ENCODE measurements at places on chromosomes 1 and 21. TPM values are rescaled to one million over a fixed set of nuclear protein-coding genes. Genes with fewer than 3 reads are reported as not detected.

Gene DYNLT5
- not detected for total RNA-seq

DNA sequence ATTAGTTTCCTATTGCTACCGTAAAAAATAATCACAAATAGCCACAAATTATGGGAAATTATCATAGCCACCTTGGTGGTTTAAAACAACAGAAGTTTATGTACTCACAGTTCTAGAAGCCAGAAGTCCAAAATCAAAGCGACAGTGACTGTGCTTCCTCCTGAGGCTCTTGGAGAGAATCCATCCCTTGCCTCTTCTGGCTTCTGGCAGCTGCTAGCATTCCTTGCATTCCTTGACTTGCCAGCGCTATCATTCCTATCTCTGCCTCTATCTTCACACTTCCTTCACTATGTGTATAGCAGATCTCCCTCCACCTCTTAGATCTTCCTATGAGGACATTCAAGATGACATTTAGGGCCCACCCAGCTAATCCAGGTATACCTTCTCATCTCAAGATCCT, 180.1 kb upstream of the USP25 start:
- DNase-seq, result no peak

DNA sequence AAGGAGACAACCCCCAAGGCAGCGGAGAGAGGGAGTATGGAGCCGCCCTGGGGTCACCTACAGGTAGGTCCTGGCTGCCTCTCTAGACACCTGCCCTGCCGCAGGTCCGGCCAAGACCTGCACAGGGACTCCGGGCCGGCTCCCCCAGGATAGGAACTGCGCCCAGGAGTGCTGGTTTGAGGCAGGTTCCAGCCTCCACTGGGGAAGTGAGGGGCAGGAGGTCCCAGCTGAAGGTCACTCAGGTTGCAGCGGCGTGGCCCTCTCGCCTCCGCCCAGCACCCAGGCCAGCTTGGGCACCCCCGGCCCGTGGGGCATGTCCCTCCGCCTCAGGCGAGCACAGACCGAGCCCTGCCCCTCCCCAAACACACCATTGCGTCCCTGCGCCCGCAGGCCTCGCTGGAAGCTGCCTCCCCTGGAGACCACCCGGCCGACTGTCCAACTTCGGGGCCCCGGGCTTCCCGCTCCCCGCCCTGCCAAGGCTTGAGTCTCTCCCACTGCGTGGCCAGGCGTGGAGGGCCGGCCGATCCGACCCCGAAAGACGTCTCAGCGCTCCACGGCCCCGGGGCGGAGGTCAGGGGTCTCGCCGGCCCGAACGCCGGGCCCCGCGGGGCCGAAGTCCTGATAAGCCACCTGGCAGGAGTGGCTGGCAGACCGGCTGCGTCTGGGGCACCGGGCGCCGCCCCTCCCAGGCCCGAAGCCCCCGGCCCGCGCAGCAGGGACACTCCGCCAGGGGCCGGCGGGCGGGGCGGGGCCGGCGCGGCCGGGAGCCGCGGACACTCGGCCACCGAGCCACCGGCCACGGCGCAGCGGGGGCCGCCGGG, 1.4 kb upstream of the SKI start:
- no peak for DNase-seq

- DNase-seq, result no peak
Measured at GRCh38 chr1:54326543-54327385, 79.4 kb downstream of the SSBP3 start.

Gene SASS6
- total RNA-seq, result 2.8 TPM

Gene GIPC2
- total RNA-seq, result under 0.01 TPM

DNA sequence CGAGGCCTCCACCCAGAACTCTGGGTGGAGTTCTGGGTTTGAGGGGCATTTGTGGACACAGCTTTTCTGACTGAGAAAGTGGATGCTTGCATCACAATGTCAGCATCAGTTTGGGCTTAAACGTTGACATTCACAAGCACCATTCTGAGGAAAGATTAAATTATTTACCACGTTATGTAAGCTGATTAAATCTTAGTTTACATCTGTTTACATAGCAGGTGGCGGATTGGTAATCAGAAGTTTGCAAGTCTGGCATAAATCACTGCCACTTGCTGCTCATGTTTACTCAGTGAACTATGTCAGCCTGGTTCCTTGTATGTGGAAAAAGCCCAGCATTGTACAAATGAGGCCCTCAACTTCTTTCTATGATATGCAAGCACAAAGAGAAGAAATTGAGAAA, 310.1 kb downstream of the PAPPA2 start:
- DNase-seq, result no peak

DNA sequence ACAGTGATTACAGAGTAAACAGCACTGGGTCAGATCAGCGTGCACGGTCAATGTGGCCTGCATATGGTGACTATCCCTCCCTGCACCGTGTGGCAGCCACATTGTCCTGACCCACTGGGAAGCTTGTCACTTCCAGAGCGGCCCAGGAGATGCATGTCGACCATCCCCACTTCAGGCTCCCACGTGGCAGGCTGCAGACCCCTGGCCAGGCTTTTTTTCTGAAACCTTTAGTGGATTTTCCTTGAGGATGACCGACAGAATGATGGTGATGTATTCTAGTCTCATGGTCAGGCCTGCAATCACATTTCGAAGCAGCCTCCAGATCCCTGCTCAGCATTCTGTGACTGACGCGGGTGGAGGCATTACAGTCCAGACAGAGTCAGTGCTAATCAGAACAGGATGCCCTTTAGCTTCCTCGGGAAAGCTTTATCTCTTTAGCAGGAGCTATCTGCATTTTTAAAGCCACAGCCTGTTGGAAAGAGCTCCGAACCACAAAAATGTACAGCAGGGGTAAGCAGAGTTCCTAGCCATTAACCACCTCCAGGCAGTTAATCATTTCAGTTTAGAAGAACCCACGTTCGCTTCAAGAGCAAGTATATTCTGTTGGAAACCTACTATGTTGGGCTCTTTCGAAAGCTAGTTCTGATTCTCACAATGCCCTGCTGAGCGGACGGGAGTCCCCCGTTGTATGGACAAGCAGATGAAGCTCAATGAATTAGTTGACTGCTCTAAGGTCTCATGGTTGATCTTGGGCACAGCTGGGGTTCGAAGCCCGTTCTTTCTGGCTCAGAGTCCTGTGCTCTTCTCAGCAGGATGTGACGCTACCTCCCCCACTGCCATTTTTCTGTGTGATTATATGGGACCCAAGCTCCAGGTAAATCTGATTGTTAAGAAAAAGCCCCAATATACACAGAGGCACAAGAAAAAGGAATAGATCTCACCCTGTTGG, 56.5 kb downstream of the IRF2BP2 start:
- DNase-seq, result no peak

Gene MAD2L2
- 45.9 TPM for total RNA-seq

GRCh38 chr1:172760121-172760520, 101.2 kb downstream of the FASLG start:
- no peak for DNase-seq

GRCh38 chr1:154478639-154479038, 23.4 kb upstream of the TDRD10 start:
- peak; percentile 32 for DNase-seq

DNA sequence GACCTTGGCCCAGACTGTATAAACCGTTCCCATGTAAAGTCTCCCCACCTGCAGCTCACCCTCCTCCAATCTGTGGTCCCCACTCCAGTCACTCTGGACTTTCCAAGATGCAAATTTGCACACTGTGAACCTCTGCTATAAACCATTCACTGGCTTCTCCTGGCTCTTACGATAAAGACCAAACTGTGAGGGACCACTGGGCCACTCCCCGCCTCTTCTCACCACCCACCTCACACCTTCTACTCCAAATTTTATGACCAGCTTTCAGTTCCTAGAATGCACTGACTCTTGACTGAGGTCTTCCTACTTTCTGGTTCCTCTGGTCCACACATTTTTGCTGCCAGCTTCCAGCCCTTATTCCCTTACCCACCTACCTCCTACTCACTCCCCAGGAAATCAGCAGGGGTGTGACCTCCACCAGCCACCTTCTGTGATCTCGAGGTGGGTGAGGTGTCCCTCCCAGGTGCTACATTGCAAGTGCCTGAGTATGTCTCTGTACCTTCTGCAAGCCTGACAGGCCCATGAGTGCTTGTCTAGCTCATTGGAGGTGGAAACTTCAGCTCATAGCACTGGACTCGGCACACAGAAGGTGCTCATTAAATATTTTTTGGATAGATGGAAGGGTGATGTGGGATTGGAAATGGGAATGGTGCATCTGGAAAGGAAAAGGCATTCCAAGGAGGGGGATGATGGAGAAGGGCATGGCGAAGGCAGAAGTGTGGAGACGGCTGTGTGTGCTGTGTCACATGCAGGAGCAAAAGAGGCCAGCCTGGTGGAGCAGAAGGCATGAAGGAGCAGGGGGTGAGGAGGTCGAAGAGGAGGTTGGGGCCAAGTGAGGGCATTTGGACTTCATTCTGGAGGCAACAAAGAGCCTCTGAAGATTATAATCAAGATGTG, 15.6 kb upstream of the CSF1 start:
- DNase-seq, result no peak

Gene PHACTR4
- 14.7 TPM for total RNA-seq

Gene DNAJC16
- total RNA-seq, result 23.8 TPM

Gene ACBD3
- 50.3 TPM for total RNA-seq

GRCh38 chr1:23475134-23475628, 8.8 kb downstream of the ASAP3 start:
- peak; percentile 93 for DNase-seq

DNA sequence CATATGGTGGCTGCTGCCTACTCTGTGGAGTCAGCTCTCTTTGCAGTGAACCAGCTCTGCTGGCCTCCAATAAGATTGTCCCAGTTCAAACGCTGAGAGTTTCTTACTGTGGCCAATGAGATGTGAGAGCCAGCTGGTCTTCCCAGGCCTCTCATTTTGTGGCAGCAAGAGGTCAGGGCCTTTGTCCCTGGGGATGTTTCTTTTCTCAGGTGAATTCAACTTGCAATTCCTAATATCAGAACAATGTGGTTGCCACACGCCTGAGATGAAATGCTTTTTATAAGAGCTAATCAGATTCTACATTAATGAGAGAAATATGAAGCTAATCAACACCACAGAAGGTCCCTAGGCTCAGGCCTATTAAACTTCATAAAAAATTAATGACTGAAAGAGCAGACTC, 660.1 kb upstream of the CAMK1G start:
- no peak for DNase-seq

- DNase-seq, result no peak
Measured at GRCh38 chr1:165988275-165988674, 160.9 kb downstream of the UCK2 start.

DNA sequence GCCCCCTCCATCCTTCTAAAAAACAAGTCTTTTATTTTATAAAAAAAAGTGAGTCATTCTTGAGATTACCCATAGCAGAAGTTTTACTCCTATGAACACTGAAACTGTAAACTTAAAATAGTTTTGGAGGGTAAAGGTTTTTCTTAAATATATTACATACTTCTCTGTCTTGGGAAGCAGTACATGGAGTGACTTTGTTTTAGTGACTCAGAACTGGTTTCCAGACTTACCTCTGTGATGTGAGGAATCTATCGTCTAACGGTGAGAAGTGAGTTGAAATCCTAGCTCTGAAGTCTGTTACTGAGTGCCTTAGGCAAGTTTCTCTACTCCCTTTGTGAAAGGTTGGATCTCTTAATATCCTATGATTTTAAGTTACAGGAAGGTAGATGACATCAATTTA, 176.3 kb upstream of the POU3F1 start:
- DNase-seq, result peak; percentile 12

Gene VANGL2
- 10.3 TPM for total RNA-seq

DNA sequence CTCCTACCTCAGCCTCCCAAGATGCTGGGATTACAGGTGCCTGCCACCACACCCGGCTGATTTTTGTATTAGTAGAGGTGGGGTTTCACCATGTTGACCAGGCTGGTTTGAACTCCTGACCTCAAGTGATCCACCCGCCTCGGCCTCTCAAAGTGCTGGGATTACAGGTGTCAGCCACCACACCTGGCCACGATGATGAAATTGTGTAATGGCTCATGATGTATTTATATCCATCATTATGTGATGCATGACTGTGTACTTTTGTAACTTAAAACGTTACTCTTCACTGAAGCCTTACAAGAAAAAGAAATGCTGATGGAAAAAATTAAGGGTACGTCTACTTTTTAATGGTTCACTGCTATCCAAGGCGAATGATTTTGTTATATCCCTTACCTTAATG, 7.5 kb downstream of the TARDBP start:
- no peak for DNase-seq

- DNase-seq, result no peak
Measured at GRCh38 chr1:91151702-91152101, 129.9 kb upstream of the ZNF644 start.

- peak; percentile 32 for DNase-seq
Measured at GRCh38 chr1:116352349-116352813, 20.7 kb upstream of the ATP1A1 start.

GRCh38 chr1:2330035-2330434, 61.3 kb downstream of the MORN1 start:
- no peak for DNase-seq

Gene SPRR4
- total RNA-seq, result not detected

Gene TMEM125
- 0.67 TPM for total RNA-seq

- DNase-seq, result no peak
Measured at GRCh38 chr1:30383221-30383711, 340.1 kb downstream of the MATN1 start.

- DNase-seq, result no peak
Measured at GRCh38 chr1:183673605-183674323, 20.6 kb upstream of the APOBEC4 start.

GRCh38 chr1:228015276-228016180, 8.7 kb downstream of the WNT3A start:
- DNase-seq, result peak; percentile 32

DNA sequence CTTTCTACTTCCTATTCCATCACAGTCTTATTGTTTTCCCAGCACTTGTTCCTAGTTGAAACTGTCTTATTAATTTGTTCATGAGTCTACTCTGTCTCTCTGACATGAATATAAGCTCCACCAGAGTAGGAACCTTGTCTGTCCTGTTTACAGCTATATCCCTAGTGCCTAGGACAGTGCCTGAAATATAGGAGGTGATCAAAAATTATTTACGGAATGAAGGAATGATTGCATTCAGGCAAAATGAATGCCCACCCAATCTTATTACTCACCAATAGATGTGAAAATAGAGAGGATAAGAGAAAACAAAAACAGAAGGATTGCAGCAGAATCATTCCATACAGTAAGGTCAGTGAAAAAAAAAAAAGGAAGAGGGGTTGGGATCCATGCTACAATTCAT, 1.1 kb downstream of the TXNDC12 start:
- no peak for DNase-seq

- DNase-seq, result no peak
Measured at GRCh38 chr1:25110036-25110435, 122.3 kb downstream of the SYF2 start.
